ENCODE measurements at places on chromosomes 12 and 14.

DNA sequence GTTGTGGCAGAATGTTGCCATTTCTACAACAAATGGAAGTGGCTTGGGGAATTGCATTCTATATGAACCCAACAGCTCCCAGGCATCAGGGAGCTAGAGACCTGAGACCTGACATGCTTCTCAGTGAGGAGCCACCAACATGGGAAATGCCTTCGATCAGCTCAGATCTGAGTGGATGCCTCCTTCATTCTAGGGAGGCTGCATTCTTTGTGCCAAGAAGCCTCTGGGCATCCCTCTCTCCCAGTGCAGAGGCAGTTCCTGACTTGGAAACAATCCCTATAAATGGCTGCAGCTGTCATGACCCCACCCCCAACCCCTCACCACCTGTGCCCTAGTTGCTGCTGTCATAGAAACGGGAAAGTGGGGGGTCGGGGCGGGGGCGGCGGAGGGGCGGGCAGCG, 196.3 kb downstream of the PPM1H start:
- DNase-seq, result no peak

DNA sequence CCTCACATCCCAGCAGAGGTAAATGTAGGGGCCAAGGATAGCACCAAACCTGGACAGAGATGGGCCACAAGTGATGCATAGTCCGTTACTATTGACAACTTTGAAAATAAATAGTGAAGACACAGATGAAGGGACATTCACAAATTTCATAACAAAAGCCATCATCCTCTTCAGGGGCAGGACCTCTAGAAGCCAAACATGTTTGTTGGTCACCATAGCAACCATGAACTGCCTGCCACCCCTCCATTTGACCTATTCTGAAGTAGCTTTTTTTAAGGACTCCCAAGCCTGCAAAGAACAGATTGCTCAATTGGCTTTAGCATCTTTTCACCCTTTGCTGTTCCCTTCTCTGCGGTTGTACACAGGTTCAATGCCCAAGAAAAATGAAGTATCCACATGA, 35.7 kb upstream of the MDM1 start:
- no peak for DNase-seq

DNA sequence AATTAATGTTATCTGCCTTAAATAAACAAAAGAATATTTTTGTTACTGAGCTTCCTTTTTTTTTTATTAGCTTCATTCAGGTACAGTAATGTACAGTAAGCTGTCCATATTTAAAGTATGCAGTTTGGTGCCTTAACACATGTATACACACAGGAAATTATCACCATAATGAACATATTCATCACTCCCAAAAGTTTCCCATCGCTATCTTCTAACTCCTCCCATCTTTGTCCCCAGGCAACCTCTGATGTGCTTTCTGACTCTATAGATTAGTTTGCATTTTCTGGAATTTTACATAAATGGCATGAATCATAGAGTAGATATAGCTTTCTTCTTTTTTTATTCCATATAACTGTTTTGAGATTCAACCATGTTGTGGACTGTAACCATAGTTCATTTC, 193.0 kb downstream of the TRHDE start:
- DNase-seq, result no peak

- no peak for DNase-seq
Measured at GRCh38 chr14:44163946-44164345, 343.1 kb downstream of the FSCB start.

DNA sequence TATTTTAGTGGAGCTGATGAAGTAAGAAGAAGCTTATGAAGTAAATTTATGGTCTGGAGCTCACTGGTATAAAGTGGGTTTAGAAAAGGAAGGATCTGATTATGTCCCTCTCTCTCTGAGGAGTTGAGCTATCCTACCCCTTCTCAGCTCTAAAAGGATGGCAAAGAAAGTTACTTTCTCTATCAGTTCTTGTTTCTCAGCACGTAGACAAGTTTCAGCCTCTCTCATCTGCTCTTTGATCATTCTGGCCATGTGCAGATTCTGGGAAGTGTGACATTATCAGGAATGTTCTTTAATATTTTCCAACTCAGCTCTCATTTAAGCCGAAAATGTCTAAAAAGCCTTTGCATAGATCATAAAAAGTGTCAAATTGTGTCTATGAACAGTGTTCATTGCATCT, 5.8 kb upstream of the EGLN3 start:
- DNase-seq, result no peak

DNA sequence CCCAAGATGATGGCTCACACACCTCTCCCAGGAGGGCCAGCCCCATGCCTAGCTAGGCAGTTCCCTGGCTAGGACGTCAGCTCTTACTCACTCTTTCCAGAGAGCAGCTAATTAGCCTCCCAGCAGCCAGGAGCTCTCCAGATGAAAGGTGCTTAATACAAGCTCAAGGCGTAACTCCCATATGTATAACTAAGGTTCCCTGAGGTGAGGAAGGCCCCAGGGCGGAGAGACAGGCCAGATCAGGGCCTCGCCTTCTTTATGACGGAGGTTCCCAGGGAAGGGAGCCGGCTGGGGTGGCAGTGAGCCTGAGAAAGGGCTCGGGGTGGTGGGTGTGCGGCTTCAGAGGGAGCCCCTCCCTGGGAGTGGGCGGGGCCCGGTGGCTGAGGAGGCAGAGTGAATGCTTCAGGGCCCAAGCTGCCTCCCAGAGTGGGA, 26.4 kb upstream of the ZFP36L1 start:
- no peak for DNase-seq

DNA sequence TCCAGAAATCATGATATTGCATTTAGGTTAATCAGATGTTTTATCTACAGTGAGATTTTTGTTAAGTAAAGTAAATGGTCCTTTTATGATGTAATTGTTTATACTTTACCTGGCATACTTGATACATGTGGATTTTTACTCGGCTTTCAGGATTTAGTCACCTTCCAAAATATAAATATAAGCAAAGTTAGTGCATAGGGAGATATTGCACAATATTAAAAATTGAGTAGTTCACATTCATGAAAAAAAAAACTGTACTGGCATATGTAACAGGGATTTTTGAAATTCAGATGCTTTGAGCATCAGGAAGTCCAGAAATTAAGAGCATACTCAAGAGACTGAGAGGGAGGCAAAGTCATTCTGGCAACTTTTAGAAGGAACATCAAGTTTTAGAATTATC, 173.5 kb downstream of the PLCZ1 start:
- DNase-seq, result no peak

DNA sequence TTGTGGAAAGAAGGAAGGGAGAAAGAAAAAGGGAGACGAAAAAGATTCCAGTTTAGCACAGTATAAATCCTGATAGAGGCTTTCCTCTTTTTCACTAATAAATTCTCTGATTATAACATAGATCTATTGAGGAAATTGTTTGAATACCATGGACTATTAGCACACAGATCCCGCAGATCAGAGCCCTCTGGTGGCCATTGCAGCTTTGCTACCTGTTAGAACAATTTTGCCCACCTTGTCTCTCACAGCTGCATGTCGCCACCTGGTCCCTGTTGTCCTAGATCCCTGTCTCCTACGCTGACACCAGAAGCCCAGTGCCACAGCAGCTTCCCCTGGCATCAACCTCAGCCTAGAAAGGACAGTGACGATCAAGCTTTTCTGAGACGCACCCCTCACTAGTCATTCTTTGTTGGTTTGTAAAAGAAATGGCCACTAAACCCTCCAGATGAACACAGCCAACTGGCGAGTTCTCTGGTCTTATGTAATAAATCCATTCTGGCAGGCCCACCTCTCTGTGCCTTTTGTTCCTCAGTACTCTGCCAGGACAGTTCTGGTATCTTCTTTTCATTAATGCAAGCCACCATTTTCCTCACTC, 9.9 kb downstream of the GPHB5 start:
- DNase-seq, result no peak

DNA sequence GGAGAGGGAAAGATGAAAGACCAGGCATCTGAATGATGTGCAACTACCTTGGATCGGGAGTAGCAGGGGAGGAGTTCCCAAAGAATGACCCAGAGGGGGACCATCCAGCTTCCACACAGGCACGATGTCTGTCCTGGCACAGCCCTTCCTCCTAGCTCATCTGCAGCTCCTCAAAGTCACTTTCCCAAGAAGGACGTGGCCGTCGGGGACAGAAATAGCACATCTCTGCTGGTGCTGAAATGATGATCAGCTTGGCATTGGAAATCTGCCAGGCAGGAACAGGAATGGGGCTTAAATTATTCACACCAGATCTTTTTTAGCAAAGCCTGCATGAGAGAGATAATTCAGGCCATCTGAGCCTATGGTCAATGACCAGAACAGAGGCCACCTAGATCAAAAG, 41.7 kb downstream of the TSPAN11 start:
- no peak for DNase-seq

- no peak for DNase-seq
Measured at GRCh38 chr14:28308734-28309133, 457.9 kb upstream of the FOXG1 start.
